Kidney (tissue), 22 donors: ENCODE measurements at places on chromosomes 1 and 21. TPM values are rescaled to one million over a fixed set of nuclear protein-coding genes. Genes with fewer than 3 reads are reported as not detected.

DNA sequence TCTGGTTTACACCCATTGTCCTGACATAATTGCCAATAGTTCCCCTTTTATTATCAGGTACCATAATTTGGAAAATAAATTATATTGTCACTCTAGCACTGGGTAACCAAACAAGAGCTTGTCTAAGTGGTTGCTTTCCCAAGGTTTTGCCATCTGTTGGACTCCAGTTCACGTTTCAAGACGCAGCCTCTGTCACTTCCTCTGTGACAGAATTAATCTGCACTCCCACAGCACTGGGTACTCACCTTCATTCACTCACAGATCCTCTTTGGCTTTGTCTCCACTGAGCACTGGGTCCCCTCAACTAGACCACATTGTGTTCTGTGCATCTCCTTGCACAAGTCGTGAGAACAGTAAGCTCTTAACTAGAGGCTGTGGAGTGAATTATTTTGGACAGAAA lies 123.6 kb upstream of the JUN start:
- no peak for DNase-seq

DNA sequence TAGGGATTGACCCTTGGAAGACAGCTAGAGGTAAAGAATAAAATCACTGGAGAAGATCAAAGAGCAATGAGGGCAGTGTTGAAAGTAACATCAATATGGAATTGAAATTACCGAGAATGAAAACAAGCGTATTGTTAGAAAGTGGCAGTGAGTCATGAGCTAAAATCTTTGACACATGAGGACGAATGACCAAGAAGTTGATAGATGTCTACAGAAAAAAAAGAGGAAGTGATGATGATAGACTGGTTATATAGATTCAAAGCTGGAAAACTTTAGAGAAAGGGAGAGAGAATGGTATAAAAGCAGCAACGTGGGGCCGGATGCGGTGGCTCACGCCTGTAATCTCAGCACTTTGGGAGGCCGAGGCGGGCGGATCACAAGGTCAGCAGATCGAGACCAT lies 12.5 kb upstream of the DNM3 start:
- DNase-seq, result no peak

DNA sequence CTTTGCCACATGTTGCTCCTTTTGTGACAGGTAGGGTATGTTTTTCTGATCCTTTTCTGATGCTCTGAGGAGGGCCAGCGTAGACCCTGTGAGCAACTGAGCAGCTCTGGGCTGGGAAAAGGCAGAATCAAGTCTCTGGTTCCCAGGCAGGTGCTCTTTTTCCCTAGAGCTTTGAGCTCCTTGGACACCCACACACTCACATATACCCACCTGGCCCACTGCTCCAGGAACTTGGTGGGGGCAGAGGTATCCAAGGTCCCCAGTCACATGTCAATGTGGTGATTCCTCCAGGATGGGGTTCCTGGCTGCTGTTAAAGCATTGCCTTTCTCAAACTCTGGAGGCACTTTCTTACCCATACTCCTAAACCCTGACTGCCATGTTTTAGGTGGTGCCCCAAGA lies 5.4 kb downstream of the CD2 start:
- DNase-seq, result no peak

DNA sequence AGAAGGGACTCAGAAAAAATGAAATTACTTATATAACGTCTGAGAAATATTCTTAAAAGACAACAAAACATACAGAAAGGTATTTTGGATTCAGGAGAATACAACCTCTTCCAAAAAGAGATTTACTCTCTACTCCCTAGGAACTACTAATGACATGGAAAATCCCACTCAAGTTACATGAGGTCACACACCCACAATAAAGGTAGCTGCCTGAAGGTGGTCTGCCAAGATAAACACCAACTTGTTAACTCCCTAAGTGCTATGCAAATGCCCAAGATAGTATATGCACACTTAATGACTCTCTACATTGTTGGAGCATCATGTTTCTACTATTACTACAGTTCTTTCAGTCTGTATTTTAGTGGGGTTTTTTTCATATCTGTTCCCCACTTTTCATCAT lies 26.5 kb downstream of the RERE start:
- no peak for DNase-seq

GRCh38 chr21:41833497-41834115 lies 45.5 kb downstream of the PRDM15 start:
- no peak for DNase-seq

DNA sequence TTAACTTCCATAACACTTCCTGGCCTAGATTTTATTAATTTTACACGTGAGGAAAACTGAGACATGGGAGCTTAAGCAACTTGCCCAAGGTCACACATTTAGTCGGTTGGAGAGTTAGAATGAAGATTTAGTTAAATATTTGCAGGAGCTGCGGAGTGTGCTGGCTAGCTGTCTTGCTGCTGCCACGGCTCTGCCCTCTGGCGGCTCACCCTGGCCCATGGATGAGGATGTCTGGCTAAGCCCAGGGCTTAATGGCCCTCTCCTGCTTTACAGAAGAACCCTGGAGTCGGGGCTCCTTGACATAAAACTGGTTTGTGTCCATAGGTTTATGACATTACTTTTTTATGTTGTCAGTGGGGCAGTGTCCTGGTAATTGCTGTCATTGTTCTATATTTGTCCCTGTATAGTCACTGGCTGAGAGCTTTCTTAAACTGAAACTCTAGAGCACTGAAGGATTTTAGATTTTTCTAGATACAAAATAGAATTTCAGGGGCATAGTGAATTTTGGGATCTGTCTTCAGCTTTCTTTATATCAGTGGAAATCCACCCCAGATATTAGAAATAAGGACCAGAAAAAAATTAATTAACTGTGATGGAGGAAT lies 88.9 kb upstream of the WLS start:
- DNase-seq, result peak; percentile 74

- no peak for DNase-seq
These were observed 45.1 kb downstream of the PDPN start for GRCh38 chr1:13628711-13629110.

DNA sequence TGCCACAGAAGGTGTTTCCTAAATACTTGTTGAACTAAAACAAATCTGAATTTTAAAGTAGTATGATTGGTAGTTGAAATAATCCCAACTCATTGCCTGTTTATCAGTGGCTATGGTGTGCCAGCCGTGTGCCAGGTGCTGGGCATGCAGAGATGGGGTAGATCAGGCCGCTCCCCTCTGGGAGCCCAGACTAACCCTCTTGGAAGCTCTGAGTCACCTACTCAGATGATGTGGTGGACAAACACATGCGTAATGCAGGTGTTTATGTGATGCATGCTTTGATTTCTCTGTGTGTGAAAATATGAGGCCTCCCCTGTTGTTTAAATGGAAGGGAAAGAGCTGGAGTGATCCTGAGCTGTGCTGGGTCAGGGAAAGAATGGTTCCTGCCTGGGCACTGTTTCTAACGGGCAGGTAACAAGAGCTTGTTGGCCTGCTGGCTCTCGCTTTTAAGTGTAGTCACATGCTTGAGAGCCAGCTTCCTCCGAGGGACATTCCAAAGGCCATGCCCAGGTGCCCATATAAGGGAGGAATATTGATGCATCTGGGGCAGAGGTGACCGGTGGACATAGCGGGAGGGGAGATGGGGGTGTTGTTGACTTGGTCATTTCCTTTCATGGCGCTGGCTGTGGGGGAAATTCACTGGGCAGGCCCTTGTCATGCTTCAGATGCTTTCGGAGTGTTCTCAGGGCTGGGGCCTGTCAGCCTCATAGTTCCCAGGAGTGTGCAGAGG lies 10.2 kb downstream of the MFN2 start:
- DNase-seq, result no peak

DNA sequence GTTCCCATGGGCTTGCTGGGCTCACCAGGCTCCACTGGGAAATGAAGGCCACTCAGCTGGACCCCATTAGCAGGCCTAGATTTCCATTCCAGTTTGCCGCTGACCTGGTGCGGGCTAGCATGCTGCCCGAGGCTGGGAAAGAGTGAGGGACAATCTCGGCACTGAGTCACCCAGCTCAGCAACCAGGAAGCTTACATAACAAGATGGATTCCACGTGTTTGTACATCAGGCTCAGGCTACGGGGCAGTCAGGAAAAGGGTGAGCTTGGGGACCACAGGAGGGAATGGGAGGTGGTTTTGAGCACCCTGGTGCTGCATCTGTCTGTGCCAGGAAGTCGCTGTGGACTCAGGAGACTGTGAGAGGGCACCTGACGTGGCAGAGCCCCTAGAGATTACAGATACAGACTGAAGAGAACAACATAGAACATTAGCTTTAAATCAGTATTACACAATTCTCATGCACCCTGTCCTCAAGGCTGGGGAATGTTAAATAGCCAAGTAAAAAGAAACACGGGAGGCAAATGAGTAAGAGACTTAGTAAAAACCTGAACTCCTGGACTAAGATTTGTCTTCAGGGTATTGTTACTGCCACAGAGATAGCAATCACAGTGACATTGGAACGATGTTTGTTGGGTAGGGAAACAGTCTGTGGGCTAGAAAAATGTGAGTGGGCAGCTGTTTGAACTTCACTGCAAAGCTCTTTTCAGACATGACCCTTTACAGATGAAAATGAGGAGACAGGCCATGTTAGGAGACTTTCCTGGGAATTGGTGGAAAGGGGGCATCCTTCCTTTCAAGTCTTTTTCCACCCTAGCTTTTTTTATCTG lies 51.1 kb downstream of the GLUL start:
- no peak for DNase-seq

GRCh38 chr21:44845418-44846223 lies 27.8 kb upstream of the SUMO3 start:
- peak; percentile 91 for DNase-seq

DNA sequence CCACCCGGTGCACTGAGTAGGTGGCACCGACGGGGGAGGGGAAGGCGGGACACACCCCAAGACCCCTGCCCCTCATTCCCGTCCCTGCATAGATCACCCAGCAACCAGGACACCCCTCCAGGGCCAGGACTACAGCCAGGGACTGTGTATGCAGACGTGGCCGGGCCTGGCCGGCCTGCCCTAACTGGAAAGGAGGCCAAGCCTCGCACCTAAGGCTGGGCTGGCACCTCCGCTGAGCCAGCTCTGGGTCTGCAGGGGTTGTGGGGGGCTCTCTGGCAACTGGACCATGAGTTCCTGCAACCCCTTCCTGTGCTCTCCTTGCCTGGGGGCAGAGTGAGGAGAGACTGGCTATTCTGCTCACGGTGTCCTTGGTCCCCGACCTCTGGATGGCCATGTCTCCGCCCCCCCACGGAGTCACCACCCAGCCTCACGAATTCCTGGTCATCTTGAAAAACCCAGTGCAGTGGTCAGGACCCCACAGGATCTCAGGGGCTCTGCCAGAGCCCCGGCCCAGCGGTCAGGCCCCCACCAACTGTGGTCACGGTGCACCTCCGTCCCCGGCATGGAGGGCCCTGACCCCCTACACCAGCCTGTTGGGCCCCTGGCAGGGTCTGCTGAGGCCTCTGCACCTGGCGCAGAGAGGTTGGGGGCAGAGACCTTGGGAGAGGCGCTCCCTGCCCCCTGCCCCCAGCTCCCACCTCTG lies 1.1 kb upstream of the FNDC10 start:
- DNase-seq, result no peak

DNA sequence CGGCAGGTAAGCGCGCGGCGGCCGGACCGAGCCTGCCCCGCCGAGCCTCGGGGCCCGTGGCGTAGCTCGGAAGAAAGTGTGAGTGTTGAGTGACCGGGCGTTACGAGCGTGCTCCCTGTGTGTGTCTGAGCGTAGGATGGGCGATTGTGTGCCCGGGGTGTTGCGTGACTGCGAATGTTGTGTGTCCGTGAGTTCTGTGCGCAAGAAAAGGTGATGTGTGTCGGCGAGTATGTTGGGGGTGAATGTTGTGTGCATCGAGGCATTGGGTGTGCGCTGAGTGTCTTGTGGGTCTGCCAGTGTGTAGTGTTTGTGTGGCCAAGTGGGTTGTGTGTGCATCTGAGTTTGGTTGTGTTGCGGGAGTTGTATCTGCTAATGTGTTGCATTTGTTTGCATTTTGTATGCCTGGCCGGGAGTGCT lies 398 bp downstream of the PTPRU start:
- DNase-seq, result no peak

Gene SNIP1
- 3.9 TPM for polyA plus RNA-seq

Gene ZNF593OS
- polyA plus RNA-seq, result not detected

Gene AKR7A3
- 108 TPM for polyA plus RNA-seq

Gene CLEC20A
- not detected for polyA plus RNA-seq

Gene KCNJ15
- polyA plus RNA-seq, result 102 TPM

Gene SIM2
- 6.5 TPM for polyA plus RNA-seq

Gene SH3BGR
- 12.2 TPM for polyA plus RNA-seq
